NCI-H748 treated with DMSO at 0.1 percent for 48 hours (cell line): ENCODE measurements at places on chromosomes 16 and 17.

- DNase-seq: no peak
These were observed 70.7 kb downstream of the RBFOX3 start for GRCh38 chr17:79539944-79540705.

DNA sequence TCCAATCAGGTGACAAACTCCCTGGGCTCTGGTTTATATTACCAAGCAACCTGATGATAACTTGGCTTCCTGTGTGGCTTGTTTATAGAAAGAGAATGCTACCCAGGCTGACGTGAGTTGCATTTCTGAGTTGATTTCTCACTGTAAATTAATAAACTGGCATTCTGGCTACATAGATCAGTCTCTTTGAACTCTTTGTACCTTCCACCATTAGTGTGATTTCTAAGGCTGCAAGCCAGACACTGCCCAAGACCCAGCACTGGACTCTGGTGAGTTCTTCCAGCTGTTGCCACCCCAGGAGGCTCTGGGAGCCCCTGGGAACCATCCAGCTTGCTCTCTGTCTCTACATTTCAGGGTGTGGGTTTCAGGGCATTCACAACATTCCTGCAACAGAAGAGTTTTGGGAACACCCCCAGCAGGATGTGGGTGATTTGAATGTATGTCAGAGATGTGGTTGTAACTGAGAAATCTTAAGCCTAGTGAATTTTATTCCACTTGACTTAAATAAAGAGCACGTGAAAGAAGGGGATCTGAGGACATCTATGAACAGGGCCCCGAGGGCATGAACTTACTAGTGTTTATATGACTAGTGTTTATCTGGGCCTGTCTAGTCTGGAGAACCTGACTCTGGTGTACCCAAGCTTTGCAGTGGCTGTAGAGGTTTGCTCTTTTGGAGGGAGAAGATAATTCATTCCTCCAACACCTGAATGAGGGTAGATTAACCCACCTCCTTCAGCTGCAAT, 30.3 kb upstream of the LRRC37A start:
- no peak for DNase-seq

GRCh38 chr17:77697480-77698400, 260.8 kb upstream of the TNRC6C start:
- no peak for DNase-seq

DNA sequence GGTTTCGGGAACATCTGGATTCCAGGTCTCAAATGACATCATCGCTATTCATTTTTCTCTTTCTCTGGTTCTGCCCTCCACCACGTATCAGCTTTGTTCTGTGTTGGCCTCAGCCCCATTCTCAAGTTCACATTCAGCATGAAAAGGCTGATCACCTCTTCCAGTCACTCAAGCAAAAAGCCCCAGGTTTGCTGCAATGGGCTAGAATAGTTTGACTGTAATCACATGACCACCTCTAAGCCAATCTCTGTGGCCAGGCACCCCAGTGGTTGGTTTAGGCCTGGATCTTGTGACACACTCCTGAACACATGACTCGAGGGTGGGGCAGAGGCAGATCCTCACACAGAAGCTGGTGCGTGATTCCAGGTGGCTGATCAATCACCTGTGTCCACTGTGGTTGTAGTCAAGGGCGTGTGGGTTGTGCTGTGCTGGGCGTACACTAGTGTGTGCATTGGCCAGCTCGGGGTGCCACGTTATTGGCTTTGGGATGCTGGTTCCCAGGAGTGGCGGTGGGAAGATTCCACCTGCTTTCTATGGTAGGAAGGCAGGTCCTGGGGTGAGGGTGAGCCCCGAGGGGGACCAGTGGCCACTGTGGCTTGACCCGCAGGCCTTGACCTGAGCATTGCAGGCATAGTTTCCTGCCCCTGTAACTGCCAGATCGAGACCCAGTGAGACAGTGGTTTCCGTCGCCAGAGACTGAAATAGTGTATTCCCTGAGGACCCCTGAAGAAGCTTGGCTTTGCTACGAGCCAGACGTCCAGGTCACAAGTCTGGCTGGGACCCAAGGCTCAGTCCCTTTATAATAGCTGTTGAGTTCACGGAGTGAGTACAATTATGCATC, 12.0 kb downstream of the EEF2K start:
- no peak for DNase-seq

GRCh38 chr16:27222249-27223225, 19.2 kb downstream of the KDM8 start:
- DNase-seq: no peak

DNA sequence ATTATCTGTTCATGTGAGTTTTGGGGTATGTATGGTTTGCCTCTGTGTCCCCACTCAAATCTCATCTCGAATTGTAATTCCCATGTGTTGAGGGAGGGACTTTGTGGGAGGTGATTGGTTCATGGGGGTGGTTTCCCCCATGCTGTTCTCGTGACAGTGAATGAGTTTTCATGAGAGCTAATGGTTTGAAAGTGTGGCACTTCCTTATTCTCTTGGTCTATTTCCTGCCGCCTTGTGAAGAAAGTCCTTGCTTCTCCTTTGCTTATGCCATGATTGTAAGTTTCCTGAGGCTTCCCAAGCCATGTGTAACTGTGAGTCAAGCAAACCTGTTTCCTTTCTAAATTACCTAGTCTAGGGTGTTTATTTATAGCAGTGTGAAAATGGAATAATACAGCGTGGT, 128.1 kb upstream of the HS3ST4 start:
- DNase-seq: no peak

- DNase-seq: no peak
These were observed 3.5 kb downstream of the ATP2A3 start for GRCh38 chr17:3960764-3961163.

DNA sequence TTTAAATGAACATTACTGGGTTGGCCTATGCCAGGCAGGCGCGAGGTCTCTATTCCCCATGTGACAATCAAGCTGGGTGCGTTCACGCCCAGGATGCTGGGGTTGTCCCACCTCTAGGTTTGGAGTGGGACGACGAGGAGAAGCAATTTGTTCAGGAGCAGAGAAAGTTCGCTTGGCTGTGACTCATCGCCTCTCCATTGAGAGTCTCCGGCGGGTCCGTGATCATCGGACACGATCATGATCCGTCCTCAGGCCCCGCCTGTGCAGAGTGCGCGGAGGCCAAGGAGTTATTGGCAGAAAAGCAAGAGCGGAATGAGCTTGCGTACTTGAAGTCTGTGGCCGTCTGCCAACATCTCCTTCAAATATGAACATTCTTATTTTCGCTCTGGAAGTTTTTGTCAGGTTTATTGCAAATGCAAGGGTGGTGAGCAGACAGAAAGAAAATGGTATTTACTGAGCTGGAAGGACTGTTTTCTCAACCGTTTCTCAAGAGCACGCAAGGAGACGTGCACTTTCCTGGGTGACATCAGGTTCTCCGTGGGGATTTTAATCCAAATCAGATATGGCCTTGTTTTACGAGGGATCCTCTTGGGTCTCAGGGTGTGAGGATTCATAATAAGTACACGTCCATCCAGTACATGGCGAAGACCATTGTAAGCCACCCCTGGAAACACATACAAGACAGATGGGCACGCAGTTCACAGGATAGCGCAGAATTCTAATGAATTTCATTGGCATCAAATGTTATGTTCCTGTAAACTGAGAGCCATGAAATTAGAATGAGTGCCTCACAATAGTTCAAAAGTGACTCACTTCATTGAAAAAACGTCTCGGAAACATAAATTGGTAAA, 70.1 kb upstream of the CREBBP start:
- no peak for DNase-seq

DNA sequence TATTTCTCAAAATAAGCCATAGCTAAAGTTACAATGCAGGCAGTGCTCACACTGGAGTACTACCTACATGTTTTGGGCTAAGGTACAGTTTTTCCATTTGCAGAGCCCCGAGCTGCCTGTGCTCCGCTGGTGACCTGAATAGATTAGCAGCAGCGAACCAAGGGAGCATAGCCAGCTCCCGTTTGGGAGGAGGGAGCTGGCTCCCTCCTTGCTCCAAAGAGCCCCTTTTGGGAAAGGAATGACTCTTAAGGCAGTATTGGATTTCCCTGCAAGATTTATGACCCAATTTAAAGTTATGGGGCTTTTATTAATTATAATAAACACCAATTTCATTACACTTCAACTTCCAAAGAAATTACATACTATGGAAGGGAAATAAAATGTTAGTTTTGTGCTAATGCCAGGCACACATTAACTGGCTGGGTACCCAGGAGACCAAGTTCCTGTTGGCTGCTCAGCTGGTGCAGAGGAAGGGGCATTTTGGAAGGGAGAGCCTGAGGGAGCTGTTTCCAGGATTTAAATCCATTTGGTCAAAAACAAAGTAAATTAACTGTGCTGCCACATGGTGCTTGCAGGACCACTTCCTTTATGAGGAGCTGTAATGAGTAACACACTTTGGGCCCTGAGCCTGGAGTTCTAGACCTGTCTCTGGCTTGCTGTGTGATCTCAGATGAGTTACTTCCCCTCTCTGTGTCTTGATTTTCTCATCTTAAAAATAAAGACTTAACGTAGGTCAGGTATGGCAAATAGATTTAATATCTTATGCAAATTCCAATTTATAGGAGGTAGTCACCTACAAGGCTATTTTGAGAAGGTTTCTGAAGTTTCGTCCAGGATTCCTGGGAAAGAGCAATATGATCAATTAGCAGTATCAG, 362.1 kb upstream of the CCL2 start:
- no peak for DNase-seq

DNA sequence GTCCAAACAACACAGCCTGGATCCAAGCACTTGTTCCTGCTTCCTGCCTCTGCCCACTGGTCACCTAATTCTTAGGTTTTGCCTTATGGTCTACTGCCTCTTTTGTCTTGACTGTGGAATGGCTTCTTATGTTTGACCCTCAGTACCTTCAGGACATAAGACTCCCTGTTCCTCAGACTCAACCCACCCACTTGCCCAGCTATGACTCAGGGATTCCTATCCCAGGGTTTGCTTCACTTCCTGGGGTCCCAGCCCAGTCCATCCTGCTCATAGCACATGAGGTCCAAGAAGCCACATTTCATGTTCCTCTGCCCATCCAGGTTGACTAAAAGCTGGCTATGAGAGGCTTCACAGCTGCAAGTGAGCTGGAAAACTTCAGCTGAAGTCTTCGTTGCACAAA, 320.9 kb upstream of the CDH5 start:
- DNase-seq: no peak

- no peak for DNase-seq
These were observed 190.6 kb downstream of the CYLD start for GRCh38 chr16:50932348-50932935.

GRCh38 chr16:8861563-8862308, 7.1 kb downstream of the CARHSP1 start:
- no peak for DNase-seq

DNA sequence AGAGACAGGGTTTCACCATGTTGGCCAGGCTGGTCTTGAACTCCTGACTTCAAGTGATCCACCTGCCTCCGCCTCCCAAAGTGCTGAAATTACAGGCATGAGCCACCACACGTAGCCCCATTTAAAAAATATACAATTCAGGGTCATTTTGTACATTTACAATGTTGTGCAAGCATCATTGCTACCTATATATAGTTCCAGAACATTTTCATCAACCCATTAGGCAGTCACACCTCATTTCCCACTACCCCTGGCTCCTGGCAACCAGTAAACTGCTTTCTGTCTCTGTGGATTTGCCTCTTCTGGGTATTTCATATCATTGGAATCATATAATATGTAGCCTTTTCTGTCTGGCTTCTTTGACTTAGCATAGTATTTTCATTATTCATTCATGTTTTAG, 6.7 kb downstream of the LRRC36 start:
- no peak for DNase-seq

DNA sequence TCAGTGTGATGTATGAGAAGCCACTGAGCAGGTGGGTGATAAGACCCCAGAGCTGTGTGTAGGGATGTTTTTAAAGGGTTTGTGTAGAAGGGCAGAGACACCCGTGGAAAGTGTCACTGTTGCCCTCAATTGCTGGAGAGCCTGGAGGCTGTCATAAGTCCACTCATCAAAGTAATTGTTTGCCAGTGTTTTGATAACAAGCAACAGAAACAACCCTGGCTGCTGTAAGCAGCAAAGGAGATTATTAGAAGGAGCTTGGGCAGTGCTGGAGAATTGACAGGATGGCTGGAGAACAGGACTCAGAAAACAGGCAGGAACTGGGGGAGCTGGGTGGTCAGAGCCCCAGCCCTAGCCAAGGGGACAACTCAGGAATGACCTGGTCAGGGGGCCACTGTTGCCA, 119.6 kb downstream of the CCDC182 start:
- no peak for DNase-seq

GRCh38 chr16:67969254-67970039, 1.0 kb upstream of the SLC12A4 start:
- no peak for DNase-seq

DNA sequence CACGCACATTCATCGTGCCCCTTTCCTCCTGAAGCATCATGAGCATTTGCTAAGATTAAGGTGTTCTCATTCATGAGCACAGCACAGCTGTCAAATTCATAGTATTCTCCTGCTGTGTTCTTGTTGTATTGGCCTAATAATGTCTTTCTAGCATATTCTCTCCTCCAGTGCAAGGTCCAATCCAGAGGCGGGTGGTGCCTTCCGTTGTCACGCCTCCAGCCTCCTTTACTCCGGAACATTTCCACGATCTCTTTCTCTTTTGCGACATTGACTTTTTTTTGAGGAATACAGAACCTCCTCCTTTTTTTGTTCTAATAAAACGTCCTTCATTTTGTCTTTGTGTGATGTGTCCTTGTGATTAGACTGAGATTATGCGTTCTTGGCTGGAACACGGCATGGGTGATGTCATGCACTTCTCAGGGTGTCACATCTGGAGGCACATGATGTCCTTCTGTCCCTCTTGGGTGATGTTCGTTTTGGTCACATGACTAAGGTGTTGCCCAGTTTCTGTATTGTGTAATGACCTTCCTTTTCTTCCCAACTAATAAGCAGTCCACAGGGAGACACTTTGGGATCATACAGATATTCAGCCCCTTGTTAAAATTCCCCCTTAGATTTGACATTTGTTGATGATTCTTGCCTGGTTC, 66.3 kb downstream of the CLEC16A start:
- no peak for DNase-seq

GRCh38 chr17:17844079-17844478, 7.3 kb upstream of the SREBF1 start:
- no peak for DNase-seq

DNA sequence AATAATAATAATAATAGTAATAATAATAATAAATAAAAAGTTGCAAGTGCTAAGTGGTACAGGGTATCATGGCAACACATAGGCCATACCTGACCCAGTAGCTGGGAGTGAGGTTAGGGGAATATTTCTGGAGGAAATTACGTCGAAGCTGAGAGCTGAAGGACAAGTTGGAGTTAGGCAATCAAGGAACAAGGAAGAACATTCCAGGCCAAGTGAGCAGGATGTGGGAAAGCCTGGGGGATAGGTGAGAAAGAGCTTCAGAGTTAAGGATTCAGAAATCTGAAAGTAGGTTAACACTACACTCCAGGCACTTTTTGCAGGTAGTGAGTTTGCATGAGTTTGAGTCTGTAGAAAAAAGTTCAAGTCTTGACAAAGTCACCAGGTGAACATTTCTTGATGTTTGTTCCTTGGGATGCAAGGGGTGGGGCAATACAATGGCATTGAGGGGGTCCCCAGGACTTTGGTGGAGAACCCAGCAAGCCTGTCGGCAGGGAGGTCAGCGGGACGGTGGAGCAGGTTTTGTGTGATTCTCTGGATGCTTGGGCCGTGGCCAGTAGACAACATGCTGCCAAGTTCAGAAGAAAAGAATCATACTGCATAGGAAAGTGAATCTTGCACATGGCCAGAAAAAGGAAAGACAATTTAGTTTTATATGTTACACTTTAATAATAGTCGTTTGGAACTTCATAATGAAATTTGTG, 27.7 kb upstream of the MPHOSPH6 start:
- DNase-seq: no peak

GRCh38 chr16:1712791-1713261, 6.8 kb downstream of the MAPK8IP3 start:
- DNase-seq: no peak
